Lung (tissue), 17 donors: ENCODE measurements at places on chromosomes 1 and 21. TPM values are rescaled to one million over a fixed set of nuclear protein-coding genes. Genes with fewer than 3 reads are reported as not detected.

DNA sequence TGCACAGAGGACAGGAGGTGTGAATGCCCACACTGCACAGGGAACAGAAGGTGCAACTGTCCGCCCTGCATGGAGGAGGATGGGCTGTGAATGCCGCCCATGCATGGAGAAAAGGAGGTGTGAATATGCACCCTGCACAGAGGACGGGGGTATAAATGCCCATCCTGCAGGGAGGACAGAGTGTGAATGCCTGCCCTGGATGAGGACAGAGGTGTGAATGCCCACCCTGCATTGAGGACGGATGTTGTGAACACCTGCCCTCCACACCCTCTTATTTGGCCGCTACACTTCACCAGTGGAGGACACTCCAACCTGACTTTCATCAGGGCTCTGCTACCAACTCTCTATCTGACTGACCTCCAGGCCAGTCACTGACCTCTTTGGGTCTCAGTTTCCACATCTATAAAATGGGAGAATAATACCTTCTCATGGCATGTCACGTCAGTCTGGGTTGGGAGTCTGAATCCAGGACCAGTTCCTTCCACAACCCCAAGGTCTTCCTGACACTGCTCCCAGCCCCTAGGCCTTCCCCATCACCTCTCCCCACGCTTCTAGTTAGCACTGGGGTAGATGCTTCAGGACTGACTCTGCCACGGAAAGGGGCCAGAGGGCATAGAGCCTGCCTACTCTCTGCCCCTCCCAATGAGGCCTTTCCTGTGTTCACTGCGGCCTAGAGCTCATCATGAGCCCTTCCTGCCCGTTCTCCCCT, 28.4 kb downstream of the ZBTB17 start:
- H3K27me3 ChIP-seq = no peaks in the 10 kb centered on the region
- H3K36me3 ChIP-seq = peaks cover 54% of the 10 kb centered on the region
- DNase-seq = no peak

DNA sequence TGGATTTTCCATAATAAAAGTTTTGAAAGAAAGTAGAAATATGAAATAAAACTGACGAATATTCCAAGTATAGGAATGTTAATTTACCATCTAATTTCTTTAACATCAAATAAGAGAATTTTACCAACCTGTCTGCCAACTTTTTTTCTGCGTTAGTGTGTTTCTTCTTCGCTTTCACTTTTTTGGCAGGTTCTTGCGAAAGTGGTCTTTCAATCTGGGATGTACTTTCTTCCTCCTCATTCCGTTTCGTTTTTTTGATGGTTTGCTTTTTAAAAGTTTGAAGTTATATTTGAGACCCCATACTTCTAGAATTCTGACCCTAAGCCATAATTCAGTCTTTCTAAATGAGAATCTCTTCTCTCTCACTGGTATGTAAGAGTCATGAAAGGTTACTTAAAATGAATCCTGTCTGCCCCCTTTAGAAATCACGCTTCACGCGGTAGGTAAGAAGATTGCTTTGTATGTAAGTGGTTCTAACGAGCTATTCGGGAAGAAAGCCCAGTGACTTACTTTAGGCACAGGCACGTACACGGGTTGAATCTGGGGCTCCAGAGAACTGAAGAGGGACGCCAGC, 580 bp downstream of the RBM34 start:
- H3K27me3 ChIP-seq = no peaks in the 10 kb centered on the region
- H3K27ac ChIP-seq = peak overlapping the region; percentile 97
- H3K4me3 ChIP-seq = peak overlapping the region; percentile 82

DNA sequence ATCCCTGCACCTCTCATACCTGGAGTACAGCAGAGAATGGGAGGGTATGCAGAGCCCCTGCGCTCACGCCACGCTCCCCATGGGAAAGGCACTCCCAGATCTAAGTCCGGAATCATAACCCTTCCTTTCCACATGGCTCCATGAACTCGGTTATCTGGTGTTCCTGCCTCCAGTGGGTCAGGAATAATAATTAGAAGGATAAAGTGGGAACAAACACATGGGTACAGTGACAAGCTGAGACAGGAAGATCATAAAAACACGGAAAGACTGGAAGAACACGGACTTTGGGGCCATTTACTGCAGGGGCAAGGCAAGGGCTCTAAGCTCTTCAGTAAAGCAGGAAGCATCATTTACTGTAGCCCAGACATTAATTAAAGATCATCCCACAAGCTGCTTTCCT, 48.6 kb downstream of the FOXO6 start:
- no peaks in the 10 kb centered on the region for H3K36me3 ChIP-seq
- H3K4me3 ChIP-seq = no peak overlapping the region
- no peaks in the 10 kb centered on the region for H3K4me1 ChIP-seq
- H3K27ac ChIP-seq = no peak overlapping the region
- no peak for DNase-seq

The NBPF3 gene
- total RNA-seq = 9.7 TPM

DNA sequence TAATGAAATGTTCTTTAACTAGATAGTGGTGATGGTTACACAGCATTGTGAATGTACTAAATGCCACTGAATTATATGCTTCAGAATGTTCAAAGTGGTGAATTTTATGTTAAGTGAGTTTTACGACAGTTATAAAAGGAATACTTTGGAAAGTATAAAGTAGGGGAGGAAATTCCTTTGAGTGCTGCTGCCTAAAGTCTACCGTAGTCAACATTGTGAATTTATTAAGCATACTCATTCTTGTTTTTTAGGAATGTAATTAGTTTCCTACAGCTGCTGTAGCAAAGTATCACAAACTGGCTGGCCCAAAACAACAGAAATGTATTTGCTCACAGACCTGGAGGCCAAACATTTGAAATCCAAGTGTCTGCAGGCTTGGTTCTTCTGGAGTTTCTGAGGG, 73.0 kb downstream of the SWT1 start:
- H3K4me1 ChIP-seq = no peaks in the 10 kb centered on the region
- DNase-seq = no peak
- no peaks in the 10 kb centered on the region for H3K27me3 ChIP-seq
- no peak overlapping the region for H3K4me3 ChIP-seq

The PLEKHO1 gene
- total RNA-seq = 60.6 TPM

The RGS13 gene
- total RNA-seq = 1.3 TPM

The DAB1 gene
- total RNA-seq = 0.77 TPM

GRCh38 chr21:42337830-42338728, 12.7 kb downstream of the TFF2 start:
- peaks cover 3% of the 10 kb centered on the region for H3K27me3 ChIP-seq
- DNase-seq = peak; percentile 87
- H3K27ac ChIP-seq = peak overlapping the region; percentile 50
- H3K36me3 ChIP-seq = no peaks in the 10 kb centered on the region

DNA sequence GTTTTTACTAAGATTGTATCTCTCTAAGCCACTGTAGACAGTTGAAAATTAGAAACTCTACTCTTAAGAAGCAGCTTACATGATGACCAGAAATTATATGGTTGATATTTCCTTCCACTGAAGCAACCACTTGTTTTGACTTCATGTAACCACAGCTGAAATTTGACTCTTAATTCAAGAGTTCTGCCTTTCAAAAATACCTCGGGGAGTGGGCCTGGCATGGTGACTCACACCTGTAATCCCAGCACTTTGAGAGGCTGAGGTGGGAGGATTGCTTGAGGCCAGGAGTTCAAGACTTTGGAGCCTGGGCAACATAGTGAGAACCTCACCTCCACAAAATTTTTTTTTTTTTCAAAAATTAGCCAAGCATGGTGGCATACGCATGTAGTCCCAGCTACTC, 4.3 kb downstream of the AMPD1 start:
- no peaks in the 10 kb centered on the region for H3K4me1 ChIP-seq
- no peak overlapping the region for H3K4me3 ChIP-seq
- no peak for DNase-seq
- no peaks in the 10 kb centered on the region for H3K27me3 ChIP-seq
- no peak overlapping the region for H3K27ac ChIP-seq

The FMO1 gene
- 8.7 TPM for total RNA-seq

The MEX3A gene
- total RNA-seq = 1.1 TPM

- no peaks in the 10 kb centered on the region for H3K36me3 ChIP-seq
- H3K27ac ChIP-seq = no peak overlapping the region
- no peaks in the 10 kb centered on the region for H3K4me1 ChIP-seq
- no peak overlapping the region for H3K4me3 ChIP-seq
Observed at GRCh38 chr1:91137173-91137852, 115.5 kb upstream of the ZNF644 start.

GRCh38 chr1:240242601-240243144, 151.0 kb downstream of the FMN2 start:
- H3K27me3 ChIP-seq = no peaks in the 10 kb centered on the region
- no peak overlapping the region for H3K27ac ChIP-seq
- peak; percentile 4 for DNase-seq
- H3K36me3 ChIP-seq = no peaks in the 10 kb centered on the region

DNA sequence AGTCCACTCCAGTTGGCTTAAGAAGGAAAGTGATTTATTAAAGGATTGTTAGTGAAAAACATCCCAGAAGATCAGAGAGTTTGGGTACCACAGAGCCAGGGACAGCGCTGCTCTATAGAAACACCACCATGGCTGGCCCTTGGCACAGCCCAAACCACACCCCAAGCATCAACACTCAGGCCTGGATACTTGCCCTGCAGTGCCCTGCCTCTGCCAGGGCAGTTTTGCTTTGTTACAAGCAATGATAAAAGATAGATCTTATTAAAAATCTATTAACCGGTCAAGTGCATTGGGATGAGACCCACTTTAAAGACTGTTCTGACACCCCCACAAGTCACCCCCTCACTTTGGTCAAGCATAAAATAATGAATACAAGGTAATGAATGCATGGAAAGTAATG, 56.6 kb downstream of the KIF21B start:
- H3K4me1 ChIP-seq = peaks cover 8% of the 10 kb centered on the region
- no peak overlapping the region for H3K27ac ChIP-seq

DNA sequence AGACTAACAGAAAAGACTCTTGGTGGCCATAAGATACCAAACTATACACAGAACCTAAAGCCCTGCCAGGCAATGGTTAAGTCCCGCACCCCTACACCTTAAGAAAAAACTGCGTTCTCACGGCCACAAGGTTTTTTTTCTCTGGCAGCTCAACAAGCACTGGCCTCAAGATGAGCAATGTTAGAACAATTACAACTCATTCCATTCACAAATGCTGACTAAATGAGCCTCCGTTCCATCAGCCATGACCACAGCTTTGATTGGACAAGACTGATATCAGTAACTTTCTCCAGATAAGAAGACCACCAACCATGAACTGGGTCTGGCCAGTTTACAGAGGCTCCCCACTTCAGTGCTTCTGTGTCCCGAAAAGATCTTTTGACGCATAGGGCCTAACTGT, 31.9 kb downstream of the SEC16B start:
- no peak overlapping the region for H3K27ac ChIP-seq
- no peaks in the 10 kb centered on the region for H3K4me1 ChIP-seq
- no peaks in the 10 kb centered on the region for H3K27me3 ChIP-seq
- no peak for DNase-seq

The HTR1D gene
- total RNA-seq = 0.18 TPM

The TMEM269 gene
- total RNA-seq = 0.09 TPM

DNA sequence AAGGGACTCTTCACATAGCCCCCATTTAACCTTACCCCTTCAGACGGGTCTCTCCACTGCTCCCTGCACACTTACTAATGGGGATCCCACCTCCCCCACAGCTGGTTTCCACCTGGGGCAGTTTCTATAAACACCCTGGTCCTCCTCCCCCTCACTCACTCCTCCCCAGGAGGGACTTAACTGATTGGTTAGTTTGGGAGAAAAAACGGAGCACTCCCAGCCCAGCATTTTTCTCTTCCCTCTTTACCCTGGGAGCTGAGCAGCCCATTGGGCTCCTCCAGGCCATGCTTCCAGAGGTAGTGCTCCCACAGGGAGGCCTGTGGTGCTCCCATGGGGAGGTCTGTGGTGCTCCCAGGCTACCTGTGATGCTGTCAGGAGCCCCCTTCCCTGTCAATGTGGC, 93.7 kb downstream of the MIS18A start:
- H3K27ac ChIP-seq = no peak overlapping the region
- no peak for DNase-seq
- no peaks in the 10 kb centered on the region for H3K36me3 ChIP-seq
- no peaks in the 10 kb centered on the region for H3K4me1 ChIP-seq
- no peak overlapping the region for H3K4me3 ChIP-seq
- no peaks in the 10 kb centered on the region for H3K27me3 ChIP-seq

The BRDT gene
- not detected for total RNA-seq

GRCh38 chr21:14356746-14357145, 26.2 kb downstream of the HSPA13 start:
- no peaks in the 10 kb centered on the region for H3K27me3 ChIP-seq
- no peaks in the 10 kb centered on the region for H3K4me1 ChIP-seq
- no peak overlapping the region for H3K27ac ChIP-seq

The PFKFB2 gene
- total RNA-seq = 50.8 TPM

GRCh38 chr1:93808871-93809270, 70.1 kb downstream of the DNTTIP2 start:
- peak; percentile 36 for DNase-seq
- H3K4me1 ChIP-seq = peaks cover 40% of the 10 kb centered on the region
- H3K4me3 ChIP-seq = no peak overlapping the region
- no peaks in the 10 kb centered on the region for H3K36me3 ChIP-seq
- no peak overlapping the region for H3K27ac ChIP-seq
- no peaks in the 10 kb centered on the region for H3K27me3 ChIP-seq

The C1QB gene
- 39.6 TPM for total RNA-seq

DNA sequence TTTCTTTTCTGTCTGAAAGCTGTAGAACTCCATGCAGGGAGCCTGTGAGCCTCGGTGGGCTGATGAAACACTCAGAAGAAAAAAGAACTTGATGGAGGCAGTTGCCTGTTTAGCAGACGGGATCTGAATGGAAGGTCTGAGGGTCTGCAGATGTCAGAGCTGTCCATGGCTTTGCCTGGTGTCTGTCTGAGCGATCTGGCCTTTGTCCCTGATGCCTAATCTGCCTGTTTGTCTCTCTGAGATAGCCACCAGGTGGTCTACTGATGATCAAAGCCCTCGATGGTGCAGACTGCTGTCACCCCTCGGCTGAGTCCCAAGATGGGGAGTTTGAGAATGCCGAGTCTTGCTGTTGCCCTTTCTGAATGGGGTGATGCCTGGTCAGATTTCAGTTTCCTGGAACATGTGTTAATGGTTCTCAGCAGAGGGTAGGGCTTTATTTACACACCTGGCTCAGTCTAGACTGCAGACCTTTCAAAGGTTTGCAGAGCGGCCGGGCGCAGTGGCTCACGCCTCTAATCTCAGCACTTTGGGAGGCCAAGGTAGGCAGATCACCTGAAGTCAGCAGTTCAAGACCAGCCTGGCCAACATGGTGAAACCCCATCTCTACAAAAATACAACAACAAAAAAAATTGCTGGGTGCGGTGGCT, 90.4 kb downstream of the KIF26B start:
- H3K36me3 ChIP-seq = no peaks in the 10 kb centered on the region
- no peak overlapping the region for H3K27ac ChIP-seq
- no peaks in the 10 kb centered on the region for H3K4me1 ChIP-seq

The AQP10 gene
- 0.64 TPM for total RNA-seq

GRCh38 chr1:91080650-91081049, 58.8 kb upstream of the ZNF644 start:
- no peaks in the 10 kb centered on the region for H3K36me3 ChIP-seq
- H3K27ac ChIP-seq = no peak overlapping the region
- no peak for DNase-seq
- no peak overlapping the region for H3K4me3 ChIP-seq
- no peaks in the 10 kb centered on the region for H3K4me1 ChIP-seq

- no peak for DNase-seq
- H3K36me3 ChIP-seq = no peaks in the 10 kb centered on the region
- H3K27me3 ChIP-seq = no peaks in the 10 kb centered on the region
Observed at GRCh38 chr1:60672449-60672848, 409.9 kb upstream of the NFIA start.

The C1QA gene
- total RNA-seq = 27.4 TPM

GRCh38 chr21:31909153-31910073, 36.6 kb downstream of the HUNK start:
- no peak overlapping the region for H3K27ac ChIP-seq
- peaks cover under 1% of the 10 kb centered on the region for H3K4me1 ChIP-seq
- H3K27me3 ChIP-seq = no peaks in the 10 kb centered on the region

- no peaks in the 10 kb centered on the region for H3K27me3 ChIP-seq
- H3K27ac ChIP-seq = no peak overlapping the region
- no peak for DNase-seq
- H3K36me3 ChIP-seq = no peaks in the 10 kb centered on the region
Observed at GRCh38 chr1:157173900-157174410, 35.8 kb upstream of the ETV3 start.
